ENCODE measurements at places on chromosomes 11 and 22. TPM values are rescaled to one million over a fixed set of nuclear protein-coding genes. Genes with fewer than 3 reads are reported as not detected.

DNA sequence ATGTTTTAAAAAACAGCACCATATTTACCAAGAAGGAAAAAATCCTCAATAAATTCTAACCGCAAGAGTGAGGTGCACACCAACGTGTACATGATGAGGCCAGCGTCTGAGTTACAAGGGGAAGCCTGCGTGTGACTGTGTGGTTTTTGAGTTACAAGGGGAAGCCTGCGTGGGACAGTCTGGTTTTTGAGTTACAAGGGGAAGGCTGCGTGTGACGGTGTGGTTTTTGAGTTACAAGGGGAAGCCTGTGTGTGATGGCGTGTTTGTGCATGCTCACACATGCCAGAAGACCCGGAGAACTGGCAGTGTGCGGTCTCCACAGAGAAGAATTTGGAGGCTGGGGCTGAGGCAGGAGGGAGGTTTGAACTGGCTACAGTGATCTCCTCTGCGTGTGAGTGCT is 1376.4 kb downstream of the TBC1D22A start:
- H3K27ac ChIP-seq: no peak overlapping the region
- no peak overlapping the region for H3K4me3 ChIP-seq
- no peaks in the 10 kb centered on the region for H3K27me3 ChIP-seq
- H3K36me3 ChIP-seq: no peaks in the 10 kb centered on the region
- no peak for DNase-seq
- no peaks in the 10 kb centered on the region for H3K4me1 ChIP-seq

GRCh38 chr11:100821198-100821597 is 134.1 kb downstream of the ARHGAP42 start:
- DNase-seq: no peak
- H3K27me3 ChIP-seq: no peaks in the 10 kb centered on the region
- no peaks in the 10 kb centered on the region for H3K4me1 ChIP-seq
- H3K27ac ChIP-seq: no peak overlapping the region

DNA sequence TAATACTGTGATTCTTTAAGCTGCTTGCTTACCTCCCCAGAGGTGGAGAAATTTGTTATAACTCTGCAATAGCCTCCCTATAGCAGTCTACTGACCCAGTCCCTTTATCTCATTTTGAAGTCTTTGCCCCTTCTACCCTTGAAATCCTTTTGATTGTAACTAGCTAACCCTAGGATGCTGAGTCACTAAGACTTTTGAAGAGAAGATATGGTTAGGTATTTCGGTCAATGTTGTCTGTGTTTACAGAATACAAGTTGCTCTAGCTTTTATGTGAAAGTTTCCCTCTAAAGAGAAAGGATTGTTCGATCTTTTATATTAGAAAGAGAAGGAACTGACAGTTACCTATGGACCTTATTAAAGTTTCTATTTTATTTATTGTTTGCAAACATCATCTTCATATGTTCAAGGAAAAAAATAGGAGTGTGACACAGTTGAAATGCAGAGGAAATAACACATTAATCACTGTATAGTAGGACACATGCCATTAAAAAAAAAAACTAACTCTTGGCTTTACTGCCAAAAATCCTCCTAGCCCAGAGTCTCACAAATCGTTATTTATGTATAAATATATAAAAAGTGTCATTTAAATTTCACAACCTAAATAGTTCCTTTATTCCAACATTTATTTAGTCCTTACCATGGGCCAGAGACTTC is 3.1 kb downstream of the HYLS1 start:
- H3K36me3 ChIP-seq: no peaks in the 10 kb centered on the region
- no peaks in the 10 kb centered on the region for H3K4me1 ChIP-seq
- H3K4me3 ChIP-seq: no peak overlapping the region
- DNase-seq: no peak

DNAJB7 gene
- not detected for total RNA-seq
